ENCODE measurements at places on chromosomes 1 and 21.

- no peak for DNase-seq
These were observed 29.4 kb downstream of the CLDN14 start for GRCh38 chr21:36450511-36450910.

DNA sequence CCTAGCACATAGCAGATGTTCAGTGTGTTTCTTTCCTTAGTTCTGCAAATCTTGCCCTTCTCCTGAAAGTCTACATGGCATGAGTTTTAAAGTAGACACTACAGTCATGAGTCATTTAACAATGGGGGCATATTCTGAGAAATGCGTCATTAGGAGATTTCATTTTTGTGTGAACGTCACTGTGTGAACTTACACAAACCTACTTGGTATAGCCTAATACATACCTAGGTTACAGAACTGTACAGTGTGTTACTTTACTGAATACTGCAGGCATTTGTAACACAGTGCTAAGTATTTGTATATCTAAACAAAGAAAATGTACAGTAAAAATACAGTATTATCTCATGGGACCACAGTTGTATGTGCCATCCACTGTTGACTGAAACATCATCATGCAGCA, 10.0 kb downstream of the TTF2 start:
- DNase-seq, result no peak

DNA sequence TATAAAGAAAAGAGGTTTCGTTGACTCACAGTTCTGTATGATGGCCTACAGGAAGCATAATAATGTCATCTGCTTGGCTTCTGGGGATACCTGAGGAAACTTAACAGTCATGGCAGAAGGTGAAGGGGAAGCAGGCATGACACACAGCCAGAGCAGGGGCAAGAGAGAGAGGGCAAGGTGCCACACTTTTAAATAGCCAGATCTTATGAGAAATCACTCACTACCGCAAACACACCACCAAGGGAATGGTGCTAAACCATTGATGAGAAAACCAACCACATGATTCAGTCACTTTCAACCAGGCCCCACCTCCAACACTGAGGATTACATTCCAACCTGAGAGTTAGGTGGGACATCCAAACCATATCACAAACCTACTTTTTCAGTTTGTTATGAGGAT, 245.9 kb upstream of the SGIP1 start:
- no peak for DNase-seq

DNA sequence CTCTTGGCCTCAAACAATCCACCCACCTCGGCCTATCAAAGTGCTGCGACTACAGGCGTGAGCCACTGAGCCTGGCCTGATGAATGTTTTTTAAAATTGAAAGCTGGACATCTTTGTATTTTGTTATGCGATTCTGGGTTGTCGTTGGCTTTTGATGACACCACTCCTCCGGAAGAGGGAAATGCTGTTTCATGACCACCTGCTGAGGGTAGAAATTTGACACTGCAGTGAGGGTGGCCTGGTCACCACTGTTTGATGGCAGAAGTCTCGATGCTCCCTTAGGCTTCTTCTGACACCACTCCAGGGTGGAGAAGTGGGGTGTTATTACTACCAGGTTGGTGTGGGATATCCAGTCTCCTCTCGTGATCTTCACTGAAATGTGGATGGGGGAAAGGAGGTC, 357.2 kb downstream of the RGS7 start:
- no peak for DNase-seq

- DNase-seq, result no peak
These were observed 16.4 kb downstream of the RNF220 start for GRCh38 chr1:44421446-44421884.

- DNase-seq, result no peak
These were observed 105.6 kb downstream of the MIS18A start for GRCh38 chr21:32173121-32173724.

- no peak for DNase-seq
These were observed 41.2 kb downstream of the DMRTB1 start for GRCh38 chr1:53500204-53501064.

- no peak for DNase-seq
These were observed 529 bp upstream of the MARCKSL1 start for GRCh38 chr1:32336591-32336932.

DNA sequence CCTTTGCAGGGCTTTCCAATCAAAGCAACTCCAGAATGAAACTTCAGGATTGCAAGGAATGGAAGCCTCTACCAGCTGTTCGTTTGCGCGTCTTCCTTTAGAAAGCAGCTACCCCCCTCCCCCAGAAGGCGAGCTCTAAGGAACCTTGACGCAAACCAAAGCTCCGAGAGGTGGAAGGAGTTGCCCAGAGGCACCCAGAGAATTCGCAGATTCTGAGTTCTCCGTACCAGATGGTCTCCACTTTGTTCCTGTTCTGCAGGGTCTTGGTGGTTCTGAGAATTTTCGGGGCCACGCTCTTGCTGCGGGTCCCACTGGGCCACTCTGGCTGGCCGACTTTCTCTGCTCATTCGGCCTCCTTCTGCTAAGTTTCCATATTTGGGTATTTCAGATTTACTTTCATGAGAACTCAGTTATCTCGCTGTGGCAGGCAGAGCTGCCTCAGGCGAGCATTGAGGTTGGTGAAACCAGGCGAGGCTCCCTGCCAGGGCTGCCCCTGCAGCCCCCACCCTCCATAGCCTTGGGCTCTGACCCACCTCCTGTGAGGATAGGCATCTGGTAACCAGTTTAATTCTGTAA, 801 bp downstream of the TRAF5 start:
- no peak for DNase-seq

- DNase-seq, result no peak
These were observed 434.0 kb upstream of the NR5A2 start for GRCh38 chr1:199593475-199593874.

- no peak for DNase-seq
These were observed 52.2 kb downstream of the FHAD1 start for GRCh38 chr1:15299179-15299578.

DNA sequence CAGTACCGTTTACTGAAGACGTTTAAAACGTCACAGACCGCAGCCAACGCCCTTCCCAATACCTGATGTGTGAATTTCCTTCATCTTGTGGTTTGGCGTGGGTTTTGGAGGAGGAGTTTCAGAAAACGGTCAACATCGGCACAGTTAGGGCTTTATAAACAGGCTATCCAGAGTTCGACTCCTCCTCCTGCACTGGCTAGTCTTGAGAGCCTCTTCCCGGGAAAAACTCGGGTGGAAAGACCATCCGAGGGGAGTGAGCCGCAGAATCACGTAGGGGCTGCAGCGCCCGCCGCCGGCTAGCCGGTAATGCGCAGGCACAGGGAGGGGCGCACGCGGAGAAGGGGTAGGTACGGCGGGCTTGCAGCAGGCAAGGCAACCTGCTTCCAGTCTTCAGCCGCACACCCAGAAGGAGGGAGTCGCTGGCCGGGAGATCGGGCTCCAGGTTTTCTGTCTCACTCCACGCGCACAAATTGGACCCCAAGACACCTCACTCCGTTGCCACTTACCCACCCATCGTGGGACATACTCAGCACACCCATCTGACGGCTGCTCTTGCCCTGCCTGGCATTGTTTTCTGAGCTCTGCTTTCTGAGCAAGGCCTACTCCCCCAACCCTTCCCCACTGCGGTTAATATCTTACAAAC, 25.4 kb downstream of the SLC19A2 start:
- DNase-seq, result no peak

GRCh38 chr1:27011058-27011764, 1.4 kb downstream of the TENT5B start:
- DNase-seq, result no peak

DNA sequence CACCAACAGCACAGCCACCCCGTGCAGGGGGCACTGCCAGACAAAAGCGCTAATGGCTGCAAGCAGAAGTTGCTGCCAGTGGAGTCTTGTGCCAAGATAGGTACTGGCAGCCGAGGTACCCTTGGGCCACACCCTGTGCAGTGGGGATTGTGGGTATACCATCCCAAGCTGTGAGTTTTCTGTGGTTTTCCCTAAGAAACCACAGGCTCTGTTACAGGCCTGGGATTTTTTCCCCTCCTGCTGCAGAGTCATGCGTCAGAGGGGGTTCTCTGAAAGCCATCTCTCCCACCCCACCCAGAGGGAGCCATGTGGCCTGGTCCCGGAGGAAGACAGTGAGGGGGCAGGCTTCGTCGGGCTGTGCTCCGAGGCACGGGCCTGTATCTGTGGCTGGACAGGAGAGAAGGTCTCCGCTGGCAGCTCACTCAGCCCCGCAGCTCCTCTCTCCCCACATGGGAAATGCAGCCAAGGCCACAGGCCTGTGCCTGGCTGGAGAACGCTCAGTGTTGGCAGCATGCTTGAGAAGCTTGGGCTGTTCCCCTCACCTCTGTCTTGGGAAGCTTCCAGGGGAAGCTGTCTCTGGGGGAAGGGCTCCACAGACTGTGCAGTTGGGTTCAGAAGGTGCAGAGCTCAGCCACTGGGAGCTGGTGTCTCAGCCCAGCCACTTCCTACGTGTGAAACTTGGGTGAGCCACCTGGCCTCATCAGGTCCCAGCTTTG, 42.5 kb downstream of the NEK2 start:
- DNase-seq, result no peak

GRCh38 chr1:57033222-57034001, 67.6 kb upstream of the C8B start:
- no peak for DNase-seq

DNA sequence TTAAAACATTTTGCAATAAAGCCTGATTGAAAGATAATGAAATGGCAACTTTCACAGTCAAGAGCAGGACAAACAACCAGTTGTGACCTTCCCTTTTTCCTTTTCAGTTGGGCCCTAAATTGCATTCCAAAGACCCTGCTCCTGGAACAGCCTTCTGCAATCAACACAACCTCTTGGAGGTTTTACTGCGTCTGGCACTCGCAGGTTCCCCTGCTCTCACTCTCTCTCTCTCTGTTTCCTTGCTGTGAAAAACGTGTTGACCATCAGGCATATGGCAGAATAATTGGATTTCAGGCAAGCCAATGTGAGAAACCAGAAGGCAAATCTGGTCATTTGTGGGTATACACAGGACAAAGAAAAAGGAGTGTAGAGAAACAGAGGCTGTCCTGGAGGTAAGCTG, 23.2 kb downstream of the SLC44A5 start:
- no peak for DNase-seq

DNA sequence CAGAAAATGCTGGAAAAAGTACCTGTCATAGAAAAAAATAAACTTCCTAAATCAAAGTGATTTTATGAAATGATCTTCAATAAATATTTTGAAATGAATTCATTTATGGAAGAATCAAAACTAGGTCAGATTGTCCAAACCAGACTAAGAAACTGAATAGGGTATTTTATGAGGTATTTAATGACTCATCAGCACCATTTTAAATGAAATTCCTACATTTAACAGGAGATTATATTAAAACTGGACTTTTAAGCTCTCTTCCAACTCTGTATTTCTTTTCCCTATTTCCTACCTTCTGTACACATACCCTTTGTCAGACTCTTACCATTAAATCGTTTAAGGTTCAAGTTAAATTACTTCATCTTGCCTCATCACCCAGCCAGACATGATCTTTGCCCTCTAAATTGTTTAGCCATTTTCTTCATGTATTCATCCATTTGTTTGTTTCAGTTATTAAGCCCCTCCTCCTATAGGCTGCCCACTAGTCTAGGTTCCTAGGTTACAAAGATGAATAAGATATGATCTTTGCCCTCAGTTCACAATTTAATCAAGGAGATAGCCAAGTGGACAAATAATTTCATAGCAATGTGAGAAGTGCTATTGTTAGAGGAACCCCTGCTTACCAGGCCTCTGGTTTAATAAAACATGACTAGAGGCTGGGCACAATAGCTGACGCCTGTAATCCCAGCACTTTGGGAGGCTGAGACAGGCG, 25.0 kb downstream of the TATDN3 start:
- DNase-seq, result no peak

- no peak for DNase-seq
These were observed 8.8 kb upstream of the NT5C1A start for GRCh38 chr1:39680751-39681150.

GRCh38 chr1:35883635-35884101, 659 bp downstream of the AGO1 start:
- DNase-seq, result no peak

DNA sequence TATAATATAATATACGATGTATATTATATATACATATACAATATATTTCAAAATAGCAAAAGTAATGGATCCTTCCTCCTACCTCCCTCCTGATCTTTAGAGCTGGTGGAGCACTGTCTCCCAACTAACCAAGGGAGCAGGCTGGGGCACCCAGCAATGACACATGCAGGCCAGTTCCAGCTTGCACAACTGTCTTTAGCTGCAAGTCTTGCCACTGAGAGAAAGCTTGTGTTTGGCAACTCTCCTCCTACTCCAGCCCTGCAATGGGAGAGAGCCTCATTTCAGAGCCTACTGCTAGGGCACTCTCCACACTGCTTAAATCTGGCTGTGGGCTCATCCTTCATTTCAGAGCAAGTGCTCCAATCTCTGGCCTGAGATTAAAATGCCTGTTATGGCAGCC, 469.8 kb upstream of the OLFM3 start:
- no peak for DNase-seq

DNA sequence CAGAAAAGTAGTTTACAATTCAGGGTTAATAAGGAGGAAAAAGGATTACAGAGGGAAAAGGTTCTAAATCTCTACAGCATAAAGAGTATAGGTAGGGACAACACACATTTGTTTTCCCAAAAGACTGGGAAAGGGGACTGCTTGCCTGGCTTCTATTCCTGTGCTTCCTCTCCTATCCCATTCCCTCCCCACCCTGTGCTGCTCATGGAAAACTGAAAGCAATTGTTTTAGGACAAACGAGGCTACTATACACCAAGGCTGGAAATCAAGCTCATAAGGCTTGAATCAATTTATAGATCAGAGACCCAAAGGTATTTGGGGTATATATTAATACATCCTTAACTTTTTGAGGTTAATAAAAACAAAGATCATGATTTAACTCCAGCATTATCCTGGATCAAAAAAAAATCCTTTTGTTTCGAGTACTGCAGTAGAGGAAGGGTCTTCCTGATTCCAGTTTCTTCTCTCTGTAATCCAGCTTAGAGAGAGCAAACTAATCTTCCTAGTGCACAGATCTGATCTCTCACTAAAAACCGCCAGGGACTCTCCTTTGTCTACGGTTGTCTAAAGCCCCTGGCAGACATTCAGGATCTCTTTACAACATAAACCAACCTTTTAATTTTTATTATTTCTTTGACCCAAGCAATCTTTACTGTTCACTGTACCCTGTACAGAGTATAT, 37.4 kb upstream of the A3GALT2 start:
- no peak for DNase-seq

DNA sequence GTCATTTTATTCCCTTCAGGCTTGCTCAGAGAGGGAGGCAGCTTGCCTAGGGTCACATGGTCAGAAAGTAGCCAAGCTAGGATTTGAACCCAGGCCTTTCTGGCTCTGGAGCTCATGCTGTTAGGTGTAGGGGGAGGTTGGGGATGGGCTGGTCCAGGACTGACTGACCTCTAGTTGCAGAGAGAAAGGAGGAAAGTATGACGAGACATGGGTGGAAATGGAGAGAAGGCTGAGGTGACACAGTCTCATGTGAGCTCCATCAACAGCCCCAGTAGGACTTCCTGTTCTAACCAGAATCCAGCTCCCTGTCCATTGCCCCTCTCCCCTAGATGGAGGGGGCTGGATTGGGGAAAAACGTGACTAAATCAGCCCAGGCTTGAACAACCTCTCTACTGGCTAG, 15.5 kb upstream of the SYNC start:
- no peak for DNase-seq

GRCh38 chr1:201736707-201737320, 92.1 kb upstream of the IPO9 start:
- DNase-seq, result no peak
